Naive thymus-derived CD8-positive, alpha-beta T cell (primary cell): ENCODE measurements at places on chromosomes 4 and X.

- no peak for DNase-seq
Observed at GRCh38 chr4:76090241-76090691, 15.8 kb downstream of the ART3 start.

GRCh38 chrX:69085151-69085550 lies 80.1 kb downstream of the PJA1 start:
- DNase-seq, result no peak

GRCh38 chr4:155615081-155615887 lies 51.4 kb upstream of the GUCY1A1 start:
- DNase-seq, result no peak

GRCh38 chr4:60485276-60485675 lies 714.9 kb upstream of the ADGRL3 start:
- no peak for DNase-seq

- DNase-seq, result no peak
Observed at GRCh38 chr4:48967101-48967500, 19.0 kb upstream of the CWH43 start.

GRCh38 chr4:134365852-134366251 lies 164.3 kb upstream of the PABPC4L start:
- no peak for DNase-seq

- DNase-seq, result no peak
Observed at GRCh38 chrX:136227948-136228838, 23.0 kb downstream of the MAP7D3 start.

DNA sequence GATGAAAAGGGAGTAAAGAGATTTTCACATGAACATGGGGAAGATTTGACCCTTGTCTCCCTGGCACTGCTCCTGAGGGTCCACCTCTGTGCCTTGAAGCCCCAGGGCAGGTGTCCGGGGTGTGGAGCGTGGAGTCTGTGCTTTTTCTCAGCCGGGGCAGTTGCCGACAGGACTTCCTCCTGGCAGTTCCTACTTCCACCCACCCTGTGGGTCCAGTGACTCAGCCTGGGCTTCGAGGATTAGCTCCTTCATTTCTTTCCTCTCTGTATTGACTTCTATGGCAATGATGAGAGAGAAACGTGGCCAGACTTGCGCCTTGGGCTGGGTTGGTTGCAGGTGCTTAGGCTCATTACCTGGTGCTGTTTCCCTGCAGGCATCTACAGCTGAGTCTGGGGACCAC lies 35.9 kb upstream of the CLCN4 start:
- DNase-seq, result no peak

- no peak for DNase-seq
Observed at GRCh38 chrX:134669378-134670098, 11.3 kb upstream of the PLAC1 start.

DNA sequence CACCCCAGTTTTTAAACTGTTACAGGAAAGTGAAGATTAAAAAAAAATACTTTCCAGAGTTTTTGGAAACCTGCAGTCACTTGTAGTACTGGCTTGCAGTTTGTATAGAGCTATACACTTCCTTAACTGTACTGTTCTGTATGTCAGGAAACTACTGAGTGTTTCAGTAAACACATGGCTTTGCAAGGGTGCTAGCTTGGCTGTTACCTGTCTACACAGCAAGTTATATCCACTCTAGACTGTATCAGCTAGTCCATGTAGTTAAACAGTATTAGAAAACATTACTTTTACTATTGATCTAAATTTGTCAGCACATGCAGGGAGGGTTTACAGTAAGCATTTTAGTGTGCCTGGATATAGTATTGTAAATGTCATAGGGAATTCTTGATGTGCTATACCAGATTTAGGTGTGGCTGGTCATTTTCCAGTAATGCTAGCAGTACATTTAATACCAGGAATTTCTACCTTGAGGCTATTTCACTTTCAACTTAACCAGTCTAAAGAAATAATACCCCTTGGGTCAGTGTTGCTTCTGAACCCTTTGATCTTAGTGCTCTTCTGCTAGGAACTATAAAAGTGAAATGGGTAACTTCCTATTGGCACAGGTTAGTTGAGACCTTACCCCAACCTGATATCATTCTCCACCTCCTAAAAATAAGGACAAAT lies 192.3 kb upstream of the ANKRD50 start:
- DNase-seq, result no peak

DNA sequence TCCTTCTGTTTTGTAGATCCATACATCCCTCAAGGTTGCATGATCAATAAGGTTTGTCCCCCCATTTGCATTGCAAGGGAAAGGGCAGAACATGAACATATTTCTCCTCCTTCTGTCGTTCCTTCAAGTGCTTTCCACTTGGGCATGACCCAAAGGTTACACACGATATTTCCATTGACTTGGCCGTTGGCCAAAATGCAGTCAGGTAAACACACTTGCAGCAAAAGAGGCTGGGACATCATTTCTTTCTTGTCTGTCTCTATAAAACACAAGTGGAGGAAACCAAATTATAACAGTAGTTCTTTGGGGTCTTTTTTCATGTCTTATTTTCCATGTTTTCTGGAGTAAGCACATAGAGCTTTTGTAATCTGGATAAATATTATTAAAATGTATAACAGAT lies 156.1 kb downstream of the FRAS1 start:
- no peak for DNase-seq

- DNase-seq, result no peak
Observed at GRCh38 chr4:185399466-185399865, 2.8 kb downstream of the ANKRD37 start.

- no peak for DNase-seq
Observed at GRCh38 chr4:8555716-8556115, 24.5 kb upstream of the GPR78 start.

- DNase-seq, result no peak
Observed at GRCh38 chr4:43732829-43733426, 715.7 kb downstream of the KCTD8 start.

GRCh38 chr4:81314196-81314896 lies 99.3 kb upstream of the PRKG2 start:
- no peak for DNase-seq

DNA sequence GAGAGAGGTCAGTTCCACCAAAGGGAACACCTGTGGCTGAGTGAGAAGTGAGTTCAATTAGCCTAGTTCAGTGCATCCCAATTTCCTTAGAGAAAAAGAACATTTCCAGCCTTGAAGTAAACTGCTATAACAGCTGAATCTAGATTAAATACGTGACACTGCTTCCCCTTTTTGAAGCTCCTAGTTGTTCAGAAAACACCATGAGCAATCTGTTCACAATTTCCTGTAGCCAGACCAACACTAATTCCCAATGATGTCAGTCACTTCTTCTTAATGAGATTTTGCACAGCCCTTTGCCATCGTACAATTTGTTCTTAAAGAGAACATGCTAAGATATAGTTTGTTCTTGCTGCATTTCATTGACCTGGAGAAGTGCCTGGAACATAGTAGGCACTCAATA lies 144.6 kb upstream of the EDNRA start:
- DNase-seq, result no peak
